ENCODE measurements at places on chromosomes 13 and 19.

- no peaks in the 10 kb centered on the region for H3K36me3 ChIP-seq
- no peak for DNase-seq
- H3K4me3 ChIP-seq: no peak overlapping the region
- no peaks in the 10 kb centered on the region for H3K27me3 ChIP-seq
- no peaks in the 10 kb centered on the region for H3K4me1 ChIP-seq
- H3K27ac ChIP-seq: no peak overlapping the region
Observed at GRCh38 chr13:57726981-57727380, 95.4 kb downstream of the PCDH17 start.

DNA sequence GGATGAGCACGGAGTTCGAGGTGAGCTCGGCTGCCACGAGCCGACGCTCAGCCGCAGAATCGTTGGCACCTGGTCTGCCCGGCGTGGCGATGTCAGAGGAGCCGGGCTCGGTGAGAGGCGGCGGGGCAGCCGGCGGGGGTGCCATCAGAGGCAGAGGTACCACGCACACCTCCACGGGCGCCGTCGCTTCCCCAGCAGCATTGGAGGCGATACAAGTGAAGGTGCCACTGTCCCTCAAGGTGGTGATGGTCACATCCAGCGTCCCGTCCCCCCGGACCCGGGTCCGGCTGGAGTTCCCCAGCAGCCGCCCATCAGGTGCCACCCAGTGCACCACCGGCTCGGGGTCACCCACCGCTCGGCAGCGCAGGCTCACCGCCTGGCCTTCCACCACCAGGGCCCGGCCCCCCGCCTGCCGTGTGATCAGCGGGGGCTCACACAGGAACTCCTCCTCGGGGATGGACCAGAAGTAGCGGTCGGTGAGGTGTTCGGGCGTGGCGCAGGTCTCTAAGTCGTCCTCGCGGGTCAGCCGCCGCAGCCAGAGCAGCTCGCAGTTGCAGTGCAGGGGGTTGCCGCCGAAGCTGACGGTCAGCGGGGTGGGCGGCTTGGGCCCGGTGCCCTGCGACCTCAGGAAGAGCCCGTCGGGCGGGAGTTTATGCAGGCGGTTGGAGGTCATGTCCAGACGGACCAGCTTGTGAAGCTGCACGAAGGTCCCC lies 6.5 kb downstream of the LRFN1 start:
- H3K4me1 ChIP-seq: peaks cover 16% of the 10 kb centered on the region
- H3K36me3 ChIP-seq: peaks cover 11% of the 10 kb centered on the region
- H3K4me3 ChIP-seq: no peak overlapping the region
- no peak for DNase-seq
- peak overlapping the region; percentile 37 for H3K27ac ChIP-seq
- no peaks in the 10 kb centered on the region for H3K27me3 ChIP-seq

- no peak for DNase-seq
- no peak overlapping the region for H3K4me3 ChIP-seq
- H3K36me3 ChIP-seq: no peaks in the 10 kb centered on the region
Observed at GRCh38 chr13:65112531-65112941, 2117.6 kb downstream of the PCDH9 start.

DNA sequence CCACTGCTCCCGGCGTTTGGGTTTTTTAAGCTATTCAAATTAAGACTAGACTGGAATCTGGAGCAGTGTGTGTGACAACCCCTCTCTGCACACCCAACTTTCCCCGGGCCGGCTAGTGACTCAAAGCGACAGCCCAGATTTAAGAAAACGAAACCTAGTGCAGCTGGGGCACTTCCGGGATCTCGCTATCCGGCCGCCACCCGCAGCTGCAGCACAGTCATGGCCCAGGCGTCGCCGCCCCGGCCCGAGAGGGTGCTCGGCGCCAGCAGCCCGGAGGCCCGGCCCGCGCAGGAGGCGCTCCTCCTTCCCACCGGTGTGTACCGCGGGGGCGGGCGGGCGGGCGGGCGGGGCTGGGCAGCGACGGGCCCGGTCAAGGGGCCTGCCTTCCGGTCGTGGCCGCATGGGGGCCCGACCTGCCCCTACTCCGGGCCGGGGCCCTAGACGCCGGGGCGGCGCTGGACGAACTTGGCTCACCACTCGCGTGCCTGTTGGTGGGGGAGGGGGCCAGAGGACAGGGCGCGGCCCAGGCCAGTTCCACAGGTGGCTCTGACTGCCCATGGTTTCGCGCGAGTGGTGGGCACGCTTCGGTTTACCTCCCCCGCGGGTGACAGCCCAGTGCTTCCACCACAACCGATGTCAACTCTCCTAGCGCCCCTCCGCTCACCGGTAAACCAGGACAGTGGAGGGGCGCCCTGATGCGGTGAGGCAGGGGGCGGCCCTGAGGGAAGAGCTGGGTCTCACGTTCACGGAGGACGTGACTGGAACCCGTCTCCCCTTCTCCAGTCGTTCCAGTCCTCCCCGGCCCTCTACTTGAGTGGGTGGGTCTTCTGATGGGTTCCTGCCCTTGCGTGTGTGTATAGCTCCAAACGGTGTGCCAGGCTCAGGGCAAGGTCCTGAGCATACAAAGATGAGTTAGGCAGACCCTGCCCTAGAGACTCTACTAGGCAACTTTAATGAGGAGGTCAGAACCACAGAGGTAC lies at the start of gene PHF11:
Gene PHF11 (plus strand): TSS at position 171 of the 980 bp plus-strand sequence. CDS start 49 bp downstream, at position 220.
- H3K4me1 ChIP-seq: peaks cover 56% of the 10 kb centered on the region
- H3K27ac ChIP-seq: peak within 1 kb of the TSS; percentile 93
- peaks cover 2% of the 10 kb centered on the region for H3K36me3 ChIP-seq
- peak within 1 kb of the TSS; percentile 95 for H3K4me3 ChIP-seq

GRCh38 chr13:39597838-39598237 lies 5.2 kb downstream of the LHFPL6 start:
- H3K27me3 ChIP-seq: peaks cover 26% of the 10 kb centered on the region
- no peak overlapping the region for H3K4me3 ChIP-seq
- peaks cover 6% of the 10 kb centered on the region for H3K36me3 ChIP-seq
- no peak for DNase-seq
- H3K27ac ChIP-seq: no peak overlapping the region

GRCh38 chr13:101631395-101631794 lies 178.9 kb downstream of the ITGBL1 start:
- H3K27me3 ChIP-seq: peaks cover 19% of the 10 kb centered on the region
- no peak overlapping the region for H3K4me3 ChIP-seq
- peaks cover 6% of the 10 kb centered on the region for H3K4me1 ChIP-seq

- no peak overlapping the region for H3K4me3 ChIP-seq
- H3K36me3 ChIP-seq: peaks cover 6% of the 10 kb centered on the region
- peaks cover 20% of the 10 kb centered on the region for H3K4me1 ChIP-seq
- peak overlapping the region; percentile 29 for H3K27ac ChIP-seq
Observed at GRCh38 chr13:30051531-30052060, 201.2 kb upstream of the UBL3 start.

GRCh38 chr13:74841651-74842050 lies 640.3 kb downstream of the TBC1D4 start:
- DNase-seq: no peak
- no peaks in the 10 kb centered on the region for H3K4me1 ChIP-seq
- no peak overlapping the region for H3K27ac ChIP-seq
- H3K36me3 ChIP-seq: no peaks in the 10 kb centered on the region
- H3K4me3 ChIP-seq: no peak overlapping the region
- no peaks in the 10 kb centered on the region for H3K27me3 ChIP-seq

- H3K36me3 ChIP-seq: no peaks in the 10 kb centered on the region
- no peak for DNase-seq
- no peak overlapping the region for H3K4me3 ChIP-seq
- no peak overlapping the region for H3K27ac ChIP-seq
Observed at GRCh38 chr13:78060966-78061365, 142.3 kb upstream of the EDNRB start.

- DNase-seq: no peak
- peaks cover 2% of the 10 kb centered on the region for H3K36me3 ChIP-seq
- H3K4me3 ChIP-seq: no peak overlapping the region
- peaks cover 34% of the 10 kb centered on the region for H3K4me1 ChIP-seq
- H3K27me3 ChIP-seq: peaks cover 10% of the 10 kb centered on the region
- H3K27ac ChIP-seq: no peak overlapping the region
Observed at GRCh38 chr19:39848392-39848791, 2.2 kb upstream of the FBL start.

GRCh38 chr19:38583219-38583984 lies 34.4 kb downstream of the MAP4K1 start:
- H3K27me3 ChIP-seq: no peaks in the 10 kb centered on the region
- no peak for DNase-seq
- peaks cover 3% of the 10 kb centered on the region for H3K36me3 ChIP-seq

DNA sequence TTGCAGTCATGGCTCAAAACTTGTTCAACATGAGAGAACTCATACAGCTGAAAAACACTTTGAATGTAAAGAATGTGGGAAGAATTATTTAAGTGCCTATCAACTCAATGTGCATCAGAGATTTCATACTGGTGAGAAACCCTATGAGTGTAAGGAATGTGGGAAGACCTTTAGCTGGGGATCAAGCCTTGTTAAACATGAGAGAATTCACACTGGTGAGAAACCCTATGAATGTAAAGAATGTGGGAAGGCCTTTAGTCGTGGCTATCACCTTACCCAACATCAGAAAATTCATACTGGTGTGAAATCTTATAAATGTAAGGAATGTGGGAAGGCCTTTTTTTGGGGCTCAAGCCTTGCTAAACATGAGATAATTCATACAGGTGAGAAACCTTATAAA lies 20.1 kb downstream of the ZNF283 start:
- peaks cover 4% of the 10 kb centered on the region for H3K36me3 ChIP-seq
- H3K4me3 ChIP-seq: no peak overlapping the region
- H3K4me1 ChIP-seq: no peaks in the 10 kb centered on the region
- no peak overlapping the region for H3K27ac ChIP-seq

DNA sequence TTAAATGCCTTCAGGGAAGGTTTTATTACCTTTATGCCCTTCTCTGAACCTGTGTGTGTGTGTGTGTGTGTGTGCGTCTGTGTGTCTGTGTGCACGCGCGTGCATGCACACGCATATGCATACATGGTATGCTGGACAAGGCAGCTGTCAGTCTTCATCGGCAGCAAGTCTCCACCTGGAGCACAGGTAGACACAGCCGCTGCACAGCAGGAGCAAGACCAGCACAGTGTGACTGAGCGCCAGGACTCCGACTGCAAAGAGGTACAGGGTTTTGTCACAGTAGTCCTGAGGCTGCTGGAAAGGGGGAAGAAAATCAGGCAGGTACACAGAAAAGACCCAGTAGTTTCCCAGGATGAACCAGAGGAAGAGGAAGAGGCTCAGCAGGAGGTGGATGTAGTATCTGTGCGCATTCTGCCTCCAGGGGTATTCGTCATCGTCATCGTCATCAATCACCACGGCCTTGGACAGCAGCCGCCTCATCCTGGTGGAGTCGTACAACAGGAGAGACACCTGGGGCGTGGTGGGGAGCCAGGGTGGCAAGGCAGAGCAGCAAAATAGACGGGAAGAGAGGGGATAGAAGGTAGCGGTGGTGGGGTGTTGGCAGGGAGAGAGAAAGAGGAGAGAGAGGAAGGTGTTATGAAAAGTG lies 12.8 kb upstream of the DHRS12 start:
- H3K4me1 ChIP-seq: peaks cover 60% of the 10 kb centered on the region
- no peak for DNase-seq

DNA sequence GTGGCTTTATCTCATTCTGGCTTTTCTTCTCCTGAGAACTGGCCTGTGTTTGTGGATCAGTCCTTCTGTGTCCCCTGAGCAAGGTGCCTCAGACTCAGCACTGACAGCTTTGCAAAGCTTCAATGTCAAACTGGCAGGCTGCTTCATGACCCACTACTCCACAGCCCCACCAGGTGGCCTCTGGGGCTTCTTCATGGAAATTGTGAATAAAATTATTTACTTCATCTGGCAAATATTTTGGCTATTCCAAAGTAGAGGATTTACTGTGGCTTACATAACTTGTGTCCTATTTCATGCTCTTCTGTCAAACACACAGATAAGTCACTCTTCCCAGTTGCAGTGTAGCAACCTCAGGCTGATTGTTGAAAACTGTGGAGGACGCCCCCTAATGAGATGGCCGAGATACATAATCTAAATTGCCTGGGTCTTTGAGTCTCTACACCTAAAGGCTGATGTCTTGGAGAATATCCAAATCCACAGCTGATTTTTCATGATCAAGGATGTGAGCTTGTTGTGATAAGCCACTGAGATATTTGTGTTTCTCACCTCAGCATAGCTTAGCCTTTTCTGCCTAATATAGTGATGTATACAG lies 721.9 kb upstream of the SLC10A2 start:
- DNase-seq: no peak
- H3K36me3 ChIP-seq: peaks cover 2% of the 10 kb centered on the region
- H3K4me1 ChIP-seq: no peaks in the 10 kb centered on the region
- H3K27ac ChIP-seq: no peak overlapping the region

All from T-helper 17 cell (primary cell).